ENCODE measurements at places on chromosomes 2 and 18.

- DNase-seq: no peak
These were observed 52.0 kb downstream of the DCC start for GRCh38 chr18:52391810-52392559.

- no peak for DNase-seq
These were observed 76.6 kb downstream of the SLC66A2 start for GRCh38 chr18:79874553-79875530.

DNA sequence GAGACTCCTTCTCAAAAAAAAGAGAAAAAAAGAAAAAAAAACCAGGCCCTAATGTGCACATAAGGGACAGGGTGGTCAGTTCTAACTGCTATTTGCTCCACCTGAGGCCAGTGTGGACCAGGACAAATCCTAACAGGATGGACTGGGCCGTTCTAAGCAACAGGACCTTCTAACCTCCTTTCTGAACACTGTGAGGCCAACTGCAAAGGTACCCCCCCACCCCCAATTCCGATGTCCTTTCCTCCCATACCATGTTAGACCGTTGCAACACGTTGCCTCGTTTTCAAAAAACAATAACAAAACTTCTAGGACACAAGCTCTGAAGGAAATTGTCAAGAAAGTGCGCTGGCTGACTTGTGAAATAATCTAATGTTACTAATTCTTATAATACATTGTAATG lies 1.2 kb downstream of the THAP4 start:
- no peak for DNase-seq

- DNase-seq: no peak
These were observed 6.5 kb upstream of the YWHAQ start for GRCh38 chr2:9637330-9637729.

GRCh38 chr2:168705534-168706470 lies 96.6 kb upstream of the NOSTRIN start:
- no peak for DNase-seq

GRCh38 chr18:62521593-62521992 lies 1.2 kb upstream of the ZCCHC2 start:
- no peak for DNase-seq

GRCh38 chr2:232980683-232981082 lies 32.4 kb downstream of the NGEF start:
- DNase-seq: no peak

DNA sequence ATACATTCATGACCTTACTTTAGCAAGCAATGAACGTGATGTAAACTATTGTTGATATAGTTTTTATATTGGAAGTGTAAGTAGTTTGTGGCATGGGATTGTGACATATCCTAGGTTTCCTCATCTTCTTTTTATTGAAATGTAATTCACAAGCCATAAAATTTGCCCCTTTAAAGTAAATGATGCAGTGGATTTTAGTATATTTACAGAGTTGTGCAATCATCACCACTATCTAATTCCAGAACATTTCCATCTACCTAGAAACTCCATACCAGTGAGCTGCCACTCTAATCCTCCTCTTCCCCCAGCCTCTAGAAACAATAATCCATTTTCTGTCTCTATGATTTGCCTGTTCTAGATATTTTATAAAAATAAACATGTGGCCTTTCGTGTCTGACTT lies 10.7 kb upstream of the CASP10 start:
- DNase-seq: no peak

GRCh38 chr2:233429175-233429897 lies 75.0 kb downstream of the DGKD start:
- DNase-seq: no peak

DNA sequence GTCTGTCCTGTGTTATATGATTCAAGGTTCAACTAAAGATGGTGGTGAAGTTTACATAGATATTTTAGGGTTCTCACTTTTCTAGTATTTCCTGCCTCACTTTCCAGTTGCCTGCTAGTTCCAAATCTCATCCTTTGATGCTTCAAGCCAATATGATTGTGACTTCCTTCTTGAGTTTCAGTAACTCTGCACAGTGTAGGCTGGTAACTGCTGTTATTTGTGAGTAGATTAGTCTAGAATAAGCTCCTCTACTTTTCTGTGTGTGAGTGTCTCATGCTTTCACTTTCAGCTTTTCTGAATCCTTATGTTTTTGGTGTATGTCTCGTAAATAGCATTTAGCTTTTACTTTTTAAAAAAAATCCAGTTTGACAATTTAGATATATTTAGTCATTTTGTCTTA lies 42.6 kb downstream of the GALNT1 start:
- no peak for DNase-seq

GRCh38 chr18:59718464-59719157 lies 21.4 kb upstream of the CCBE1 start:
- no peak for DNase-seq

- no peak for DNase-seq
These were observed 304.6 kb upstream of the ZEB2 start for GRCh38 chr2:144824306-144825080.

GRCh38 chr18:12862874-12863482 lies 21.1 kb downstream of the PTPN2 start:
- DNase-seq: no peak

DNA sequence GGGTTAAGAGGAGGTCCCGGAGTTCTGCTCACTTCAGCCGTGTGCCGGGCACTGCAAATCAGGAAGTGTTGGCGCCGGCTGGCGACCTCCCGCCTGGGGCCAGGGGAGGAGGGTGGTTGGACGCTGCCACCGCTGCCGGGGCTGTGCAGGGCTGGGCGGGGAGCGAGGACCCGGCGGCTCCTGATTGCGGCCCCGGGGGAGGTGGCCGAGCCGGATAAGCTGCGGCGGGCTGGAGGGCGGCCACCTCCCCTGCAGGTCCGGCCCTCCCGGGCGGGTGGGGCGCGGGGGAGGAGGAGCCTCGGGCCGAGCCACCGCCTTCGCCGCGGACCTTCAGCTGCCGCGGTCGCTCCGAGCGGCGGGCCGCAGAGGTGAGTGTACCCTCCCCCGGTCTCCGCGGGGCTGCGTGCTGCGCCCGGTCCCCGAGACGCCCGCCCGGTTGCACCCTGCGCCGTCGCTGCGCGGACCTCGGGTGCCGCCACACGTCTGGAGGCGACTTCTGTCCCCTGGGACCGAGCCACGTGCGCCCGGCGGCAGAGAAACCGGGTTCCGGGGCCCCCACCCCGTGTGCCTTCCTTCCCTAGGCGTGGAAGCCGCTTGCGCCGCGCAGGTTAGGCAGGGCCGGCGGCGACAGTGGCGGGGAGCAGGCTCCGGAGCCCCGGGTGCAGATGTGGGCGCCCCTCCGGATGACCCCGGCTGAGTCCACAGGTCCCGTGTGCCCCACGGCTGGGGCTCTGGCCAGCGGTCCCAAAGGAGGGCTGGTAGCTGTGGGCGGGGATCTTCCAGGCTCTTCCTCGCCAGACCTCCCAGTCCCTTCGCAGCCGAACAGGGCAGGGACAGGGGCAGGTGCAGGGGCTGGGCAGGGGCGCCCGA lies at the start of gene STEAP3:
STEAP3 (plus strand) TSS at position 314 of the 870 bp plus-strand sequence. CDS start 7,179 bp downstream, outside the sequence.
- DNase-seq: no peak

DNA sequence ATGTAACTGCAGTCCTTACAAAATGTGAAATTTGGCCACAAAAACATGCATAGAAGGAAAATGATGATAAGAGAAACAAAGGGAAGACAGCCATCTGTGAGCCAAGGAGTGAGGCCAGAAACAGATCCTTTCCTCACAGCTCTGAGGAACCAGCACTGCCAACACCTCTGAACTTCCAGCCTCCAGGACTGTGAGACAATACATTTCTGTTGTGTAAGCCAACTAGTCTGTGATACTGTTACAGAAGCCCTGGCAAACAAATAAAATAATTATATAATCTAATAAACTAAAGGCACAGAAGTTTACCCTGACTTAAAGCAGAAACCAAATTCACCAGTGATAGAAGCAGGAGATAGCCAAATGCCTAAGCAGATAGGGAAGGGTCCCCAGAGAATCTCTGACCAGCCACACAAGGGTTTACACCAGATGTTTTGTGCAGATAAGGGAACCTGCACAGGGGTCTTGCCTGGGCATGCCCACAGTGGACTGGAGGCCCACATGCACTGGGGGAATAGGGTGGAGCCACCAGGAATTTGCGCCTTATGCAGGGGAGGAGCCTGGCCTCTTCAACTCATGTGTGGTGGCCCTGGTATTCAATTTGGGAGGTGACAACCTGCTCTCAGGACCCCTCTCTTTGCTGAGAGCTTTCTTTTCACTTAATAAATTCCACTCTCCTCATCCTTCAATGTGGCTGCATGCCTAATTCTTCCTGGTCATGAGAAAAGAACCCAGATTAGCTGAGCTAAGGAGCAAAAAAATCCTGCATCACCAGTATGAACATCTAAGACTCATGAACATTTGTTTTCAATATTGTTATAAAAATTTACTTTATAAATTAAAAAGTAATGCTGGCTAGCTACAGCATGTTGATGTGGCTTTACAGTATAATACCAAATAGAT lies 3.8 kb upstream of the GCC2 start:
- DNase-seq: no peak

DNA sequence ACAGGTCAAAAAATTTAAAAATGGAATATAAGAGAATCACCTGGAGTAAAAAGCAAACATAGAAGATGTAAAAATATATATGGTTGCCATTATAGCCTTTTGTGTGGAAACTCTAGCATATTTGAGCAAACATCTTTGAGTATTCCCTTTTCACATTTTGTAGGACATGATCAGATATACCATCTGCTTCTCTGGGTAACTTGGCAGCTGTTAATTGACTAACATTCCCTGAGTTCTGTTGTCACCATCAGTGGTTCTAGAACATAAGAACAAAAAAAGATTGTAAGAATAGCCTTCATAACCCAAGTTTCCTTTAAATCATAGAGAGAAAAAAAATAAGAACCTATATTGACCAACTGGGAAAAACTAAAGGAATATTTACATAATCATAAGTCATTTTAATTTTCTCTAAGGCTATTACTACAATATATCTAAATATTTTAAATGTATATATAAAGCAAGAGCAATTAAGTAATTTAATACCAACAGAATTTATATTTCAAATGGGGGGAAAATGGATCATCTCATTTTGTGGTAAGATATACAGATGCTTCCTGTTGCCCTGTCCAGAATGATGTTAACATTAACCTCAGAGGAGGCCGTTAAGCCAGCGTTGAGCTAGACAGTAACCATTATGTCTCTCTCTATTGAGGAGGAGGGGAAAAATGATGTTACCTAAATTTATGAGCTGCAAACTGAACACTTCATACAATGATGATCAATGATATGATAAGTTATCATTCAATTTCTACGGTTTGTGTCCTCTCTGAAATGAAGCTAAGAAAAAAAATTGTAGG lies 9.8 kb upstream of the INO80D start:
- no peak for DNase-seq

DNA sequence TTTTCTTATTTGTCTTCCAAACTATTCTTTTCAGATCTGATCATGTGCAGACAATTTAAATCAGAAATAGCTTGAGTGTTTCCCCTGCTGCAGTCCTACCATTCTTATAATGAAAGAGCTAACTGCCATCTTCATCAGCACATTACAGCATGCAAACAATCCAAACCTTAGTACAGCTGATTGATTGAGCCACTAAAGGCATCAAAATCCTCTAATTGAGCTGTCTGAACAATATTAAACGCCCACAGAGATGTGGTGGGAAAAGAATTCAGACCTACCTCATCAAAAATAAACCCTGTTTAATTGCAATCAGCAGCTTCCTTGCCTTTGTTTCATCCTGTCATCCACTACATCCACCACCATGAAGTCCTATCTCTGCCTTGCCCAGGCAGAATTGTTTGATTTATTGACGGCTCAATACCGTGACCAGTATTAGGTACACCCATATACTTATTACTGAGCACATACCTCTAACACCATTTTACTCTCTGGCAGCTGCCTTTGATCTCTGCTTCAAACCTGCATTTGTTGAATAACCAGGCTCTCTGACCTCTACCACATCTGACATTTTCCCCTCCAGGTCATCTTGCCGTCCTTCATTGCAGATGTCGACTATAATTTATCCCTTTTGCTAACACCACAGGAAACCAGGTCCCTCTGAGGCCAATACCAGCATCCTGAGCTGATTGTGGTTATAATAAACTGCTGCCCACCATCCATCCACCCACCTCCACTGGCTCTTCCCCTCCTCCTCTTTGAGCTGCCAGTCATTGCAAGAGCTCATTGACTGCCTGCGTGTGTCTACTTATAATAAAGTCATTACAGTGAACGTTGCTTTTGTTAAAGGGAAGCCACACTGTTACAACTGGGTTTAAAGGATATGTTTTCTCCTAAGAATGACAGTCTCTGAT lies 78.5 kb downstream of the RBM43 start:
- DNase-seq: no peak

GRCh38 chr2:128370468-128371247 lies 52.0 kb upstream of the HS6ST1 start:
- DNase-seq: no peak

DNA sequence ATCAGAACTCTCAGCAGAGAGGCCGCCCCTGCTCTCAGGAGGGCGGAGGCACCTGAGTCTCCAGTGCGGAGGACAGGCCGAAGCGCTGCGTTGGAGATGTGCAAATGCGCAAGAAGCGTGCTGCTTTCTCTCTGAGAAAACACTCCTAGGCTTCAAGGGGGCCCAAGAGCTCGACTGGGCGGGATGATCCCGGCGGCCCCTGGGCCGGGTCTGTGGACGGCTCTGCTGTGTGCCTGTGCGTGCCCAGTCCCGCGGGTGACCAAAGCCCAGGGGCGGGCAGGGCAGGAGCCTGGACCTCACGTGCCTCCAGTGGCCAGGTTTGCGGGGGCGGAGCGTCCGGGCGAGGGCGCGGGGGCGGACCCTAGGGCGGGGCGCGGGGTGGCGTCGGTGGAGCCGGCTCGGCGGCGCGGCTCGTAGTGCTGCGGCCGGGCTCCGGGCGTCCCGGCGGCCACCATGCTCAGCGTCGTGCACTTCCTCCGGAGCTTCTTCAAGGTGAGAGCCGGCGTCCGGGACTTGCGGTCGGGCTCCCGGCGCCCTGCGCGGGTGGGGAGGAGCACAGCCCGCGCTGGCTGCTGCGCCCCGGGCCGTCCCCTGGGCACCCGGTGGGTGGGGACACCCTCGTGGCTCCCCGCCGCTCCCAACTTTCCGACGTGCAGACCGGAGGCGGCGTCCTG lies at the start of gene ARHGEF4:
ARHGEF4 (plus strand) TSS at position 414 of the 674 bp plus-strand sequence; CDS start at position 454, 40 bp downstream.
- no peak for DNase-seq

- no peak for DNase-seq
These were observed 237.6 kb upstream of the TRIB2 start for GRCh38 chr2:12479065-12479601.

DNA sequence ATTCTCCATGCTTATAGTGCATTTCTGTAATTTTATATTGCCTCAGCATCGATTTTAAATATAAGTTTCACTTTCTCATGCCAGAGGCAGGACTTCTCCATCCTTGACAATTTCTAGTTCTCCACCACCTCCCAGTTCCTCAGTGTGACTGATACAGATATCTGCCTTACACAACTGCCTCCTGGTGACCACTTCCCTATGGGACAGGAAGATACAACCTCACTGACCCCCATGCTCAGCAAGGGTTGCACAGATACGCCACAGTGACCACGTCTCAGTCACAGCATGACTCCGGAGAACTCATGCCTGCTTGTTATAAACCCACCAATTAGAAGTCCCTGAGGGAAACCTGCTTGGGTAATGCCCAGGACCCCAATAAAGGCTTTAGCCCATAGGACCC lies 284.0 kb upstream of the MC4R start:
- no peak for DNase-seq

DNA sequence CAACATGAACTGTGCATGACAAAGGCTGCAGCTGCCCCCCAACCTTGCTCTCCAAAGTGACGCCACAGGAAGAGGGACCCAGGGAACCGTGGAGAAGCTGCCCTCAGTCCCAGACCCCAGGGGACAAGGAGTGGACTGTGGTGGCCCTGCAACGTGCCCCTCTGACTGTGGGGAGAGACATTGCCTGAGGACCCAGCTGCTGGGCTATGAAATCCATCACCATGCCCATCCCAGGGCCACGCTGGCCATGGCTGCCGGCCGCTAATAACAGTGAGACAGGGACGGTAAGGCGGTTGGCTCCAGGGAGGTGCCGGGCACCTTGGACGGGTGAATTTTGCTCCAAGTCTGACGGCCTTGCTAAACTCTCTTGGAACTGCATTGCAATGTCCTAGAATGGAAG lies 211.3 kb upstream of the HDAC4 start:
- DNase-seq: no peak
